ENCODE measurements at places on chromosomes 3 and 15. TPM values are rescaled to one million over a fixed set of nuclear protein-coding genes. Genes with fewer than 3 reads are reported as not detected.

DNA sequence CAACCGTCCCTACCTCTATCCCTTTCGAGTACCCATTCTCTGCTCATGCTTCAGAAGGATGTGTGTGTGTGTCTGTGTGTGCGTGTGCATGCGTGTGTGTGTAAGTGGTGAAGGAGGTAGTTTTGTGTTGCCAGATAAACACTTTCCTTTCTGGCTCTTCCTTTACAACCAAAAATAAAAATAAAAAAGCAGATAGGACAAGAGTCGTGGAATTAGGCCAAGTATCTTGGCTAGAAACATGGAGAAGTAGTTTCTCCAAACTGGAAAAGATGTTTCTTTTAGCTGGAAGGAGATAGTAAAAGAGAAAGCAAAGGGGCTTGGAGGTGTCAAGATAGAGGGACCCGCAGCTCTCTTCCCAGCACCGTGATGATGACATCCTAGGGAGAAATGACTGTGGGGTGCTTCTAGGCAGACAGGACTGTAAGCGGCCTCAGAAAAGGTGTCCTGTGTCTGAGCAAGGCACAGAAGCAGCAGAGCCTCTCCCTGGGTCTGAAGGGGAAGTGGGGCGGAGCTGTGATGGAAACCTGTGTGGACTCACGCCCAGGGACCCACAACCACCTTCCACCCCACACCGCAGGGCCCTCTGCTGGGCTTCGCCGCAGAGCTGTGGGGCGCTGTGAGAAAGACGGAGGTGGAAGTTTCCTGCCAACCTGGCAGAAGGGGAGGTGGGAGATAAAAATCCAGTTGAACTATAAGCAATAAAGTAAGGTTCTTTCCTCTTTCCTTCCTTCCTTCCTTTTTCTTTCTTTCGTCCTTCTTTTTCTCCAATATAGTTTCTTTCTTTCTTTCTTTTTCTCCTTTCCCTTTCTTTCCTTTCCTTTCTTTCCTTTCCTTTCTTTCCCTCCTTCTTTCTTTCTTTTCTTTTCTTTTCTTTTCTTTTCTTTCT, 35.3 kb downstream of the MUC20 start:
- DNase-seq: no peak

GRCh38 chr3:184099806-184100686, 3.2 kb downstream of the HTR3E start:
- DNase-seq: no peak

DNA sequence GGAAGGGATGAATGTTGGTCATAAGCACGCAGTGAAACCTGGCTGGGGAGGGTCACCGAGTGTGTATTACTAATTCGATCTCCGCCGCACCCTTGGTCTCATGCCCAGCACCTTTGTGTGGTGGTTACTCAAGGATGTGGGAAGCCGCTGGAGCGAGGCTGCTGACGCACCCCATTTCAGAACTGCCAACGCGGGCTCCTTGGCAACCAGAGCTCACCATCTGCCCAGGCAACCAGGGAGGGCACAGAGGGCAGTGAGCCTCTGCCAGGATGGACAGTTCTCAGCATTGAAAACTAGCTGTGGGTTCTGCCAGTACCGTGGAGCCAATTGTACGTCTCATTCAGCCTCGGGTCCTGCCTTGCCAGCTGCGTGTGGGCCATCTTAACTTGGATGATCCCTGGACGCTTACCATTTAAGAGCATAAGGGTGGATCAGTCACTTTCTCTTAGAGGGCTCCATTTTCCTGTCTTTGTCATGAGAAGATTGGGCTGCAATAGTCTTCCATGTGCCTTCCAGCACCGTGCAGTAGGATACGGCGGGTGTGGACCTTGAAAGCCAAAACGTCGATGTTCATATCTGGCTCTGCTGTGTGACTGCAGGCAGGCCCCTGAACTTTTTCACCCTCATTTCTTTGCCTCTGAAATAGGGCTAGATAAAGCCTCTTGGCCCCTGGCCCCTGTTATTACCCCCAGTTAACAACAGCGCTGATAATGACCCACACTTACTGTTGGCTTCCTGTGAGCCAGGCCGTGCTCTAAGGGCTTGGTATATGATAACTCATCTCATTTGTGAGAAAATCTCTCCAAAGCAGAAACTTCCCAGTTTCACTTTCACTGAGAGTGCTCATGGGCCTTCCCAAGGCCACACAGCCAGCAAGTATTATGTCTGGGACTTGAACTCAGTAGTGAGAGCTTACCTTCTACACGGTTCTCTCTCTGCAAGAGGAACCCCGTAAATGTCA, 238.8 kb downstream of the OPA1 start:
- no peak for DNase-seq

DNA sequence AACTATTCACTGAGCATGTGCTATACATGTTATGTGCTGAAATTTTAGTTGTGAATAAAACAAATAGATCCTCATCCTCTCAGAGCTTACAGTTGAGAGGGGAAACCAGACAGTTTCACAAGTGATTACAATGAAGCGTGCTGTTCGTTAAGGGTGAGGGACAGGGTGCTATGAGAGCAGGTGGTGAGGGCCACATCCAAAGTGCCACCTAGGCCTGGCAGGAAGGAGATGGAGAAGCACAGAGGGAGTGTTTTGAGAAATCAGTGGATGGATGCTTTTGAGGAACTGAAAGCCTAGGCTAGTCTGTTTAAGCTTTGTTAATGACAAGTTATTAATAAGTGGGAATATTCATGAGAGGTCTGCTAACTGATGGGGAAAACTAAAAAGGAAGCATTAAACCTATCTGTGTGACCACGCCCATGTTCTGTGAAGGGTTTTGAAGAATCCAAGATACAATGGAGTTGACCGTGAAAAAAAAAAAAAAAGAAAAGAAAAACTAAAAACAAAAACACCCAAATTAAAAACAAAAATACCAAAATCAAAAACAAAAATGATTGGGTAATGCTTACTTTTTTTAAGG, 7.3 kb downstream of the MCTP2 start:
- DNase-seq: no peak

GRCh38 chr15:57503051-57503702, 88.5 kb upstream of the MYZAP start:
- DNase-seq: no peak

DNA sequence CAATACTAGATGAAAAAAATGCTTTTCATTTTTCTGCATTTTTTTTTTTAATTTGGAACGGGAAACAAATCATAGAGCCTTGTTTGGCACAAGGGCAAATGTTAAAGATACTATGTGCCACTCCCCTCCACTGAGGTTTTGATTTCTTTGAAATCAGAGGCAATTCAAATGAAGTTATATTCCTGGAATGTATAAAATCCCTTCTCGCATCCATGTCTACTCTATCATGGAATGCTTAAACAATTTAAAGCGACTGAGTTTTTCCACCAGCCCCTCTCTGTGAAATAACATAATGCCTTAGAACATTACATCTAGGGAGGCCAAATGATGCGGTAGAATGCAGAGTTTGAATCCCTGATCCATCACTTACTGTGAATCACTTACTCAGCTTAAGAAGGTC, 69.7 kb downstream of the FMN1 start:
- DNase-seq: no peak

DNA sequence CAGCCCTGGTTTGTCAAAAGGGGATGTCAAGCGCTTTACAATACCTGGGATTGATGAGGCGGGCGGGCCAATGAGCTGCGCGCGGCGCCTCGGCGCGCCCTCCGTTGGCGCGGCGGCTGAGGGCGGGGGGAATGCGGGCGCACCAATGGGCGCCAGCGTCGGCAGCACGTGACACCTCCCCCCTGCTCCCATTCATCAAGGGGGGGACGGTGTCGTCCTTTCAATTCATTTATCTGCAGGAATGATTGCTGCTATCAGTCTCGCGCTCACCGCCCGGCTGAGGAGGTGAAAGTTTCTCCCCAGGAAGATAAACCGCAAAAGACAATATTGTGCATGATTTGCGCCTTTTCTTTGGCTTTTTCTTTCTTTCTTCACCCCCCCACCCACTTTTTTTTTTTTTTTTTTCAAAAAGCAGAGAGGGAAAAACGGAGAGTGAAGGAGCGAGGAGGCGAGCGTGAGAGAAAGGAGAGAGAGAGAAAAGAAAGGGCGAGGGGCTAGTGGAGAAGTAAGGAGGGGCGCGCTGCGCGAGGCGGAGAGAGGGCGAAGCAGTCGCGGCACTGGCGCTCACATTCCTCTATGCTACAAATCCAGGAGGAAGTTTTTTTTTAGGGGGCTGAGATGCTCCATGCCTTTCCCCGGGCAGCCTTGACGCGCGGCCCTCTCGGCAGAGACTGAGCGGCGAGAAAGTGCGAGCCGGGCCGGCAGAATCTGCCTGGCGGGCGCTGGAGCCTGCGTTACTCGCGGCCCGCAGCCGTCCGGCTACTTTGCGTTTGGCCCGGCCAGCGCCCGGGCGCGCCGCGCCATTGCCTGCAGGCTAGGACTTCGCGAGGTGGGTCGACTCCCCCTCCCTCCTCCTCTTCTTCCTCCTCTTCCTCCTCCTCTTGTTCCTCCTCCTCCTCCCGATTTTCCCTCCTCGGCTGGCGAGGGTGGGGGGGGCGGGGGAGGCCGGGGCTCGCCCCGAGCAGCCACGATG, at the start of gene ZIC1:
Gene ZIC1 (plus strand): TSS at position 223 of the 973 bp plus-strand sequence. CDS start 748 bp downstream, at position 971.
- DNase-seq: no peak

GRCh38 chr3:125351814-125352456, 23.2 kb downstream of the ZNF148 start:
- DNase-seq: no peak

GRCh38 chr3:112397556-112397955, 64.6 kb downstream of the CD200 start:
- no peak for DNase-seq

The KCTD6 gene
- 10.9 TPM for total RNA-seq

The WWTR1 gene
- 0.19 TPM for total RNA-seq
